Activated naive CD8-positive, alpha-beta T cell treated with anti-CD3 and anti-CD28 coated beads, Interleukin-2, amount 50 U/mL, for 24 hours (primary cell): ENCODE measurements at places on chromosomes 3 and 15.

GRCh38 chr3:109269577-109270275, 46.6 kb downstream of the DPPA2 start:
- DNase-seq, result no peak
- no peaks in the 10 kb centered on the region for H3K36me3 ChIP-seq
- H3K4me3 ChIP-seq, result no peak overlapping the region
- H3K27me3 ChIP-seq, result no peaks in the 10 kb centered on the region
- H3K27ac ChIP-seq, result no peak overlapping the region

GRCh38 chr3:41417574-41417973, 218.3 kb downstream of the CTNNB1 start:
- no peak overlapping the region for H3K27ac ChIP-seq
- H3K36me3 ChIP-seq, result no peaks in the 10 kb centered on the region
- peaks cover 17% of the 10 kb centered on the region for H3K4me1 ChIP-seq
- DNase-seq, result no peak
- H3K4me3 ChIP-seq, result no peak overlapping the region

- DNase-seq, result no peak
- peaks cover 3% of the 10 kb centered on the region for H3K36me3 ChIP-seq
- peaks cover 98% of the 10 kb centered on the region for H3K4me1 ChIP-seq
- no peaks in the 10 kb centered on the region for H3K27me3 ChIP-seq
- H3K27ac ChIP-seq, result peak overlapping the region; percentile 96
Observed at GRCh38 chr15:60583946-60584345, 105.0 kb upstream of the ICE2 start.

GRCh38 chr3:16467393-16467792, 46.1 kb downstream of the RFTN1 start:
- peak overlapping the region; percentile 96 for H3K27ac ChIP-seq
- peak overlapping the region; percentile 76 for H3K4me3 ChIP-seq
- H3K36me3 ChIP-seq, result peaks cover 81% of the 10 kb centered on the region
- no peaks in the 10 kb centered on the region for H3K27me3 ChIP-seq
- H3K4me1 ChIP-seq, result peaks cover 59% of the 10 kb centered on the region
- peak; percentile 58 for DNase-seq

- H3K27ac ChIP-seq, result no peak overlapping the region
- H3K4me1 ChIP-seq, result no peaks in the 10 kb centered on the region
- no peaks in the 10 kb centered on the region for H3K36me3 ChIP-seq
- H3K4me3 ChIP-seq, result no peak overlapping the region
Observed at GRCh38 chr3:170942011-170942410, 33.6 kb upstream of the EIF5A2 start.

GRCh38 chr3:25000971-25001591, 427.0 kb upstream of the RARB start:
- H3K4me1 ChIP-seq, result no peaks in the 10 kb centered on the region
- peaks cover 1% of the 10 kb centered on the region for H3K27me3 ChIP-seq
- H3K4me3 ChIP-seq, result no peak overlapping the region
- H3K27ac ChIP-seq, result no peak overlapping the region
- no peak for DNase-seq
- no peaks in the 10 kb centered on the region for H3K36me3 ChIP-seq

- H3K27me3 ChIP-seq, result no peaks in the 10 kb centered on the region
- H3K4me1 ChIP-seq, result no peaks in the 10 kb centered on the region
- DNase-seq, result no peak
- H3K36me3 ChIP-seq, result no peaks in the 10 kb centered on the region
- H3K4me3 ChIP-seq, result no peak overlapping the region
- H3K27ac ChIP-seq, result no peak overlapping the region
Observed at GRCh38 chr3:126106336-126107202, 22.6 kb upstream of the SLC41A3 start.

DNA sequence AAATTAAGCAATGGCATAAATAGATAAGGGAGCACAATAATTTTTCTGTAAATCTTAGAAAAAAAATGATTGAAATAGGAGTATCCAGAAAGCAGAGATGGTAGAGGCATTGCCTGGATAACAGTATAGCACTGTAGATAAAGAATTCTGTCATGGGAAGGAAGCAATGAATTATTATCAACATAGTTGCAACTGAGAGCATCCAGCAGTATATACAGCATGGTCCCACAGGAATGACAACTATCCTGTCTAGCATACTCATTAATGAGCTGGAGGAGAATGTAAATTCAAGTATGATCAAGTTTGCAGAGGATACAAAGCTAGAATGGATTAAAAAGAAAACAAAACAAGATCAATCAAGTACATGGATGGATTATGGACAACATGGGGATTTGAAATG, 90.8 kb downstream of the DPH6 start:
- no peaks in the 10 kb centered on the region for H3K27me3 ChIP-seq
- H3K4me3 ChIP-seq, result no peak overlapping the region
- no peak overlapping the region for H3K27ac ChIP-seq
- H3K36me3 ChIP-seq, result peaks cover 4% of the 10 kb centered on the region
- no peaks in the 10 kb centered on the region for H3K4me1 ChIP-seq

DNA sequence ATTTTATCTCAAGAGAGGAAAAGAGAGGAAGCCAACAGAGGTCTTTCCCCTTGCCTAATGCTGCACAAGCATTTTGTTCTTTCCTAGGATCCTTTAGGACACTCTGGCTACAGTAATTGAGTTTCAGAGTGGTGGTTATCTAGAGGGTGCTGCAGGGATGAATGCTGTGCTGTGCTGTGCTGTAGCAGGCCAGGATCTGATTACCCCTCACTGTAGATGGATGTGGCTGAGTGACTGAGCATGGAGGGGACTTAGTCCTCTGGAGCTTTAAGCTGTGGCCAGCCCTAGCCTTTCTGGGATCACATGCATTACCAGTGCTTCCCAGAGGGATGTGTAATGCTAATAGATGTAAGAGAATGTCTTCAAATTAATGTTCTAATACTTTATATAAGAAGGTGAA, 94.8 kb downstream of the SLC9A9 start:
- no peak overlapping the region for H3K27ac ChIP-seq
- H3K27me3 ChIP-seq, result no peaks in the 10 kb centered on the region
- no peak for DNase-seq

- no peak overlapping the region for H3K4me3 ChIP-seq
- no peaks in the 10 kb centered on the region for H3K4me1 ChIP-seq
- peaks cover 6% of the 10 kb centered on the region for H3K36me3 ChIP-seq
- no peak overlapping the region for H3K27ac ChIP-seq
Observed at GRCh38 chr3:195071916-195072820, 198.8 kb downstream of the XXYLT1 start.

GRCh38 chr3:172680684-172681083, 30.2 kb downstream of the NCEH1 start:
- peaks cover 8% of the 10 kb centered on the region for H3K4me1 ChIP-seq
- DNase-seq, result no peak
- H3K27ac ChIP-seq, result no peak overlapping the region
- no peaks in the 10 kb centered on the region for H3K36me3 ChIP-seq
- no peak overlapping the region for H3K4me3 ChIP-seq

DNA sequence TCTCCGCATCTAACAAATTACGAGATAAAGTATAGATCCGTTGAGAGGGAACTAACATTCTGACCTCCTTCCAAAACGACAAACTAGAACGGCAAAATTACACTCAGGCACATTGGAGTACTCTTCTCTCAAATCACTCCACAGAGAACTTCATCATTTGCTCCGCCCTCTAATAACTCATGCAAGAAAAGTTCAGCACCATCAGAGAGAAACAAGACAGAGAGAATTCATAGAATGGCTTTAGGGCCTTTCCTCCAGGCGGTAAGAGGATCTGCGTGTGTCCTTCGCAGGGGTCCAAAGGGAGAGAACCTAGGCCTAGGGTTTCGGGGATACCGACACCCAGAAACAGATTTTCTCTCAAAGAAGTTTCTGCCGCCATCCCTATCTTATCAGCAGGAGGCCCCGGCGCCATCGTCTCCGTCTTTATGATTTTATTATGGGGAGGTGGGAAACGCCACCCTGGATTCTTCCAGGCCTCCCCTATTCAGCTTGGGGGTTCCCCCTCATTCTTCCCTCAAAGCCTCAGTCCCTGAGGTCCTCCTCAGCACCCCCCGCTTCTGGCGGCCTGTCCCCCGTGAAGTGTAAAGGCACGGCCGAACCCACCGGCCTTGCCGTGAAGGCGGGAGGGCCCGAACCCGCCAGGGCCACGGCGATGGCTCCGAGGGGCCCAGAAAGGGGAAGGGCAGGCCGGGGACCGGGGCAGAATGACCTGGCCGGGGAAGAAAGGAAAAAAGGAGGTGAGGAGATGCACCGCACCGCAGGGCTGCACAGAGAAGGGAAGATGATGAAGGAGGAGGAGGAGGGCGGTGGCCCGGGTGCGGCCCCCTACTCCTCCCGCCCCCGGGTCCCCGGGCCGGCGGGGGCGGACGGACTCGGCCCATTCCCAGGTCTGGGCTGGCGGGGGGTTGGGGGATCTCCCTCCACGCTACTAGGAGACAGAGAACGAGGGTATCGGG, 768 bp downstream of the UBXN7 start:
- peak overlapping the region; percentile 97 for H3K27ac ChIP-seq
- peaks cover 3% of the 10 kb centered on the region for H3K27me3 ChIP-seq
- peak overlapping the region; percentile 83 for H3K4me3 ChIP-seq

DNA sequence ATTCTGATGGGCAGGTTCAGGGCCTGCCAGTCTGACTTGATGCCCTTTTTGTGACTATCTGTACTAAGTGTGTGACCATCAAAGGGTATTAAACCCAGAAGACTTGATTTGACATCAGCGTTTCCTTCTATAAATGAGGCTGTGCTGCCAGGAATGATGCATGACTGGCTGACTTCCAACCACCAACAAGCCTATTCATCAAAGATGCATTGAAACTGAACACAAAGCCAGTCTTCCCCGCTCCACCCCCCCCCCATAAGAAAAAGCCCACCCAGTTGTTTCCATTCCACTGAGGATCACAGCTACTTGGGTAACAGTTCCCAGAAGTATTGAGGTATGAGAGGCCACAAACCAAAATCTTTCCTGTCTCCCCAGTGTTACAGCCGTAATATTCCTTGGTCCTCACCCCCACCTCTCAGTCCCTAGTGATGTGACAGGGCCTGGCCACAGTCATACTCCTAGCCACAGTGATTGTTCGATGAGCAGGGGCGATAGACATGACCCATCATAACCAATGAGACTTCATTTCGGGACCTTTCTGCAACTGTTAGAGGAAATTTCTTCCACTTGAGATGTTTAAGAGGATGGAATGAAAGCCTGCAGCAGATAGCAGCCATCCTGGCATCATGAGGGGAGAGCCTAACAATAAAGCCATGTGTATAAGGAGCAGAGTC, 22.6 kb downstream of the SH3BP5 start:
- peak overlapping the region; percentile 45 for H3K4me3 ChIP-seq
- H3K36me3 ChIP-seq, result no peaks in the 10 kb centered on the region
- no peaks in the 10 kb centered on the region for H3K27me3 ChIP-seq
- H3K4me1 ChIP-seq, result peaks cover 52% of the 10 kb centered on the region
- DNase-seq, result no peak

DNA sequence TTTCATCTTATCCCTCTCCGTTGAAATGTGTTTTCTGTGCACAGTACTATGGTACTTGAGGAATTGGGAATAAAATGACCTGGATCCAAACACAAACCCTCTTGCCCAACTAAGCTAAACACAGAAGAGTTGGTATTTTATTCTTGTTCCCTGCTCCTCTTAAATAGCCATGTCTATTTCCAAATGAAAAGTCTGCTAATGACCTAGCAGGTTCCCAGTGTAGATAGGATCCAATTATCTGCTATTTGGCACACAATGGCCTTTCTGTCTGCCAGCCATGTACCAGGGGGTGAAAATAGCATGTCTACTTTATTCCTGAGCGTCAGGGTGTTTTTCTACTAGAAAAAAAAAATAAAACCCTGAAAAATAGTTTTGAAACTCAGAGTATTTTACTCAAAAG, 657.0 kb upstream of the NAALADL2 start:
- no peak overlapping the region for H3K4me3 ChIP-seq
- no peak for DNase-seq
- no peak overlapping the region for H3K27ac ChIP-seq
- H3K4me1 ChIP-seq, result no peaks in the 10 kb centered on the region

DNA sequence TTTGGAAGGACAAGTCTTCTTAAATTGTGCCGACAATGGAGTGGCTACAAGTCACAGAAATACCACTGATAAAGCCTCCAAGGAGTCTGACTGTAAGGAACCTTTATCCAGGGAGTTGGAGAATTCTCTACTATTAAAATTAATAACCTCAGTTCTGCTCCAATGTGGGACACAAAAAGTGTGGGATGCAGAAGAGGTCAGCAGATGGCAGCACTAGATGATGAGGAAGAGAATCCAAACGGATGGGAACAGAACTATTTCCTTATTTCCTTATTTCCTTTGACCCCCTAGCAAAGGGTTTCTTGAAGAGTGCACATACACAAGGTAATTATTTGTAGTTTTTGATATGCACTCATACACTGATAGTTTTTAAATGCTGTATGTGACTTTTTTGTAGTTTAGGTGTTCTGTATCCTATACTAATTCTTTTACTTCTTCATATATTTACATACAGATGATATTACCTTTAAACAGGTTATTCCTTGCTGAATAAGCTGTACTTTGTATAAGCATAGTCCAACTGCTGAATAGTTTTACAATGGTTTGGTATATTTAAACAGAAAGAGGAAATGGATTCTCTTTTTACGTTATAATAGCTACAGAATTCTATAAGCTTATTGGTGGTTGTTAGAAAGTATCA, 25.6 kb upstream of the NLGN1 start:
- no peak for DNase-seq
- H3K4me3 ChIP-seq, result no peak overlapping the region
- H3K4me1 ChIP-seq, result no peaks in the 10 kb centered on the region
- H3K27me3 ChIP-seq, result no peaks in the 10 kb centered on the region

DNA sequence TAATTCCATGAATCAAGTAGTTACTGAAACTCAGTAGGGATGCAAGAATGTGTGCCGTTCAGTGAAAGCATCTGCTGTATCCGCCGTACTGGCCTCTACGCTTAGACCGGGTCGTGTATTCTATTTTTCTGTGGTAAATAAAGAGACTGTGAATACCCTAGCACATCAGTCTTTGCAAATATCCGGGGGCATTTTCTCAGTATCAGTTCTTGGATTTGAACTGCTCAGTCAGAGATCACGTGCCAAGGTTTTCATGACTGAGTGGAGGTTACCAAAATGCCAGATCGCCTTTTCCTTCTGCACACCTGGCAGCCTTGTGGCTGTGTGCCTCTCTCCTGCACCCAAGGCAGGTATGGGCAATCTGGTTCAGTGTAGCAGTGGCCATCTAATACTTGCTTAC, 377.0 kb downstream of the OCA2 start:
- H3K4me1 ChIP-seq, result no peaks in the 10 kb centered on the region
- no peak overlapping the region for H3K27ac ChIP-seq
- no peaks in the 10 kb centered on the region for H3K36me3 ChIP-seq
- H3K4me3 ChIP-seq, result no peak overlapping the region
- no peaks in the 10 kb centered on the region for H3K27me3 ChIP-seq

DNA sequence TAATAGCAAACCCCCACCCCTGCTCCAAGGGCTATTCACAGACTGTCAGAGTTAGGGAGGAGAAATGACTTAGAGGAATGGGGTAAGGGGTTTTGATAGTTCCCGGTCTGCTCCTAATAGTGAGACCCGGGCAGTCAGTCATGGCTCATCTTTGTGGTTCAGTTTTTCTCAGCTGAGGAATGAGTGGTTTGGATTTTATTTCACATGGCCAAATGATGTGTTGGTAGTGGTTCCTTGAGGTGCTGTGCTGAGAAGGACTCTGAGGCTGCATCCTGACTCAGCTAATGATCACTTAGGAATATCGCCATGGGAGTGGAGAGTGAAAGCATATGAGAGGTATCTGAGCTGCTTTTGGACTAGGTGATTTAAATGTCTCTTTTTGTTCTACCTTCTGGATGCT, 80.2 kb downstream of the LPP start:
- no peak for DNase-seq
- H3K4me1 ChIP-seq, result peaks cover 18% of the 10 kb centered on the region
- H3K27ac ChIP-seq, result no peak overlapping the region
- peaks cover 7% of the 10 kb centered on the region for H3K36me3 ChIP-seq
- no peaks in the 10 kb centered on the region for H3K27me3 ChIP-seq

- DNase-seq, result no peak
- no peaks in the 10 kb centered on the region for H3K4me1 ChIP-seq
- H3K27me3 ChIP-seq, result no peaks in the 10 kb centered on the region
- no peak overlapping the region for H3K27ac ChIP-seq
- H3K36me3 ChIP-seq, result no peaks in the 10 kb centered on the region
Observed at GRCh38 chr3:147462856-147463255, 53.7 kb downstream of the ZIC1 start.
